ENCODE measurements at places on chromosomes 6 and 20.

DNA sequence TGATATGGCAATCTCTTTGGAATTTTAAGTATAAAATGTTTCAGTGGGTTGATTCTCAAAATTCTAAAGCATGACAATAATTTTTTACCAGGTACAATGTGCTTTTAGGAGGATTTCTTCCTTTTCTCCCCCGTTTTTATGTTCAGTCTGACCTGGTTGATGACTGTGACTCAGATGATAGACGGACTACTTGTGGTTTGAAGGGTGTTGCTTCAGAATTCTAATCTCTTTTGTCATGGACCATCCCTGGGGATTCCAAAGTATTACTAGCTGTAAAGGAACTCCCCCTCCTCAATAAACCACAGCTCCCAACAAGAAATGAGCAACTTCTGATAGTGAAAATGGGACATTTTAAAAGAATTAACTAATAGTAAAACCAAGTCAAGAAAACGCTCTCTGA lies 34.9 kb upstream of the TNFAIP3 start:
- DNase-seq = no peak

DNA sequence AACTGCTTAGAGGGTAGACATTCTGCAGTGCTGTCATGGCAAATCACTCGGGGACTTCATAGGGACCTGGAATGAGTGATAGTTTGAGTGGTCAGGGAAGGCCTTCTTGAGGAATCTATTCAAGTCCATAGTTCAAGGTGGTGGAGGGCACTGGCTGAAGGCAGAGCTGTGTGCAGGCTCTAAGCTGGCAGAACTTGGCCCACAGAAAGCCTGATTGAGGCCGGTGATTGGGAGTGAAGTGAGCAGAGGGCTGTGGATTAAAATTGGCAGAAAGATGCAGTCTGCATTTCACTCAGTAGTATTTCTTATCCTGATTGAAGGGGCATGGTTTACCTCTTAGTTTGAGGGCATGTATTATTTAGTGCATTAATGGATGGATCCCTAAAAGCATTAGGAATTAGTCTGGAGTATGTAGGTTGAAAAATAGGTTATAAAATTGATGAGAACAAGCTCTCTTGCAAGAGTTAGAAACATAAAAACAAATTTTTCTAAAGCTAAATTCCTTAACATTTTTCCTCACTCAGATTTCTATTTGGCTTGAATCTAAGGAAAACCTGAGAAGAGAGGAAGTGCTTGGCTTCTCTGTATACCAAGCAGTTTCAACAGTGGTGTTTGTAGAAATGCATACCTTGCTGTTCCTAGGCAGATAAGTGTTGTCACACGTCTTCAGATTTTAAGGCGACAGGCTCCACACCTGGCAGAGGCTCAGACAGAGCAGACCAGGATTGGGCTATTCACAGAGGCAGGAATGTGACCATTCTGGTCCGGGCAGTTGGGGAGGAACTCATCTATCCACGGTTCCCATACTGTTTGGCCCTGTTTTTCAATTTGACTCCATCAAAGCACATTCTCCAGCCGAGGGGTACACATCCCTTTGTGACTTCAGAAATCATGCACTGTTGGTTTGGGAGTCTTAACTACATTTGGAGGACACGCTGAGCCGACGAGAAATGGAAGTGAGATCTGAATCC lies 45.2 kb downstream of the UTRN start:
- no peak for DNase-seq

DNA sequence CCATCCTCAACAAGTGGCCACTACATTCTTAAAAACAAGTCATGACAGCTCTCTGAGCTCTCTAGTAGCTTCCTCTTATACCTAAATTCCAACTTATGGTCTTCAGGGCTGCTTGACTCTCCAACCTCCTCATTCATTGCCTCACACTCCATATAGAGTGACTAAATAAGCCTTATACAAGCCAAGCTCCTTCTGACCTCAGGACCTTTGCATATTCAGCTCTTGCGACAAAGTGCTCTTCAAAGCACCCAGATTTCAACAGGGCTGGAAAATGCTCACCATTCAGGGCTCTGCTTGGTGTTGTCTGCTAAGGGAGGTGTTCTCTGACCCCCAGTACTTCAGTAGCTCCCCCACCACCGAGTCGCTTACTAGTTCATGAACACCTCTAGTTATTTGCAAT lies 3.7 kb downstream of the TREML2 start:
- no peak for DNase-seq

- no peak for DNase-seq
Measured at GRCh38 chr6:90719321-90720195, 132.7 kb upstream of the MAP3K7 start.

GRCh38 chr6:67112120-67112519 lies 1405.1 kb upstream of the EYS start:
- no peak for DNase-seq

Data from stimulated activated CD8-positive, alpha-beta memory T cell treated with anti-CD3 and anti-CD28 coated beads, Interleukin-15, amount 100 ng/mL, for 4 hours (primary cell).